Ureter (tissue), 1 donor: ENCODE measurements at places on chromosomes 4 and X.

- no peak for DNase-seq
These were observed 27.3 kb upstream of the TET2 start for GRCh38 chr4:105119356-105119755.

DNA sequence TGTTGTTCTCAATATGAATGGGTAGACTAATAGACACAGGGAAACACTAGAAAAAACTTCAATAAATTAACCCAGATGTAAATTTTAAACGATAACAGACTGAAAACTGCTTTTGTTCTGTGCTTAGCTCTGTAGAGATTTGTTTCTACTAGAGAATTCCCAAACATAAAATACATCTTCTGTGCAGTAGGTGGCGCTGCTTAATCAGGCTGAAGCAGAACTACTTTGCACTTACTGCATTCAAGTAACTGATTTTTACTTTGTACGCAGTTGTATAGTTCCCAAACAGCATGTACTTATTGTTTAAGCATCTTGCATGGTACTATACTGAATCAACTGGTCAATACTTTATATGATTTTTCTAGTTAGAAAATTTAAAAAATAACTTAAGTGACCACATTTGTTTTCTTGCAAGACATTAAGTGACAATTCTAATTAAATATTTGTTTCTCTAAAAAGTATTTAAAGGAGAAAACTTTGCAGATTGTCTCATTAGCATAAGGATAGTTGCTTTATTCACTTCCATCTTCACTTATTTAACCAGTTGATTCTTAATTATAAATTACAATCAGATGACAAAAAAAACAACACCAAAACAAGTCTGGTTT lies 490.6 kb downstream of the IL15 start:
- DNase-seq = peak; percentile 60

DNA sequence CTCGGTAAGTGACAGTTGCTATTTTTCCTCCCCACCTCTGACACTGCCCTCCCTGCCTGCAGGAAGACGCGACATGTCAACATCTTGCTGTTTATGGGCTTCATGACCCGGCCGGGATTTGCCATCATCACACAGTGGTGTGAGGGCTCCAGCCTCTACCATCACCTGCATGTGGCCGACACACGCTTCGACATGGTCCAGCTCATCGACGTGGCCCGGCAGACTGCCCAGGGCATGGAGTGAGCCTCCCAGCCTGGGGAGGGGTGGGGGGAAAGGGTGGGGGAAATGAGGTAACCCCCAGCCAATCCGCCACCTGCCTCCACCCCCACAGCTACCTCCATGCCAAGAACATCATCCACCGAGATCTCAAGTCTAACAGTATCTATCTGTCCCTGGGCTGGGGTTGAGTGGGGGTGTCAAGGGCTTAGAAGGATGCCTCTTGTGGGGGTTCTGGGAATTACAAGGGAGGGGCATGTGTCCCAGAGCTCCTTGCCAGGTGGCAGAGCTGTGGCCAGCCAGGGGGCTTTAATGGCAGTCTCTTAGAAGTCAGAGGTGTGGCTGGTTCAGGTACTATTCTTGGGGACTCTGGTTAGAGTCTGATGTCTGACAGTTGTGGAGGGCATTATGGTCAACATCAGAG lies 7.8 kb downstream of the ARAF start:
- DNase-seq = no peak

GRCh38 chrX:52262195-52262546 lies 77.5 kb downstream of the MAGED4 start:
- no peak for DNase-seq

DNA sequence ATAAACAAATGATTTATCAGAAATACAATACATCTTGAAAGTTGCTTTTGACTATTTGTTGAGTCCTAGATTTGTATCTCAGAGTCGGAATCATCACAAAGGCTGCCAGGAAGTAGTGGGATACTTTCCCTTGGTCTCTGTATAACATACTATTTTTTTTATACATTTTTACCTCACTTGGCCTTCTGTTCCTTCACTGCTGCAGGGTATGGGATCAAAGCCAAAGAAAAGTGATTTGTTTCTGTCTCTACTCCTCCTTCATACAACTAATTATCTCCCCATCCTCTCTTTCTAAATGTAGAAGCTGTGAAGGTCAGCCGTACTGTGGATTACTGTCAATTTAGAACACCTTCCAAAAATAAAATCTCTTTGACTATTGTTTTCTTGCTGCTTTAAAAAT lies 24.9 kb downstream of the PALLD start:
- no peak for DNase-seq

DNA sequence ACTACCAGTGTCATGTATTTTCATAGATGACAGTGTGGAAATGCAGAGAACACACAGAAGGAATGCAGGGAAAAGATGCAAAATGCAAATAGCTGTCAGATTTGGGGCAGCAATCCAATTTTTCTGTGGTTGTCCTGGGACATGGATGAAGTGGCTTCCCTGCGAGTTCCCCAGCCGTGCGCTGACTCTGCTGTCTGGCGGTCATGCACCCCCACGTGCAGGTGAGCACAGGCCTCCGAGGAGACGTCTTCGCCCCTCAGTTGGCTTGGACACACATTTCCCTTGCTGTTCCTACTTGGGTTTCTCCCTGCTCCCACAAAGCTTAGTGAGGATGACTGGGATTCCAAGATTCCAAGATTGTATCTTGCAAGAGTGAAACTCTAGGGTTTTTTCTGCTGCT lies 24.4 kb downstream of the BLOC1S4 start:
- DNase-seq = no peak

GRCh38 chr4:171674781-171675180 lies 138.4 kb upstream of the GALNTL6 start:
- DNase-seq = no peak

DNA sequence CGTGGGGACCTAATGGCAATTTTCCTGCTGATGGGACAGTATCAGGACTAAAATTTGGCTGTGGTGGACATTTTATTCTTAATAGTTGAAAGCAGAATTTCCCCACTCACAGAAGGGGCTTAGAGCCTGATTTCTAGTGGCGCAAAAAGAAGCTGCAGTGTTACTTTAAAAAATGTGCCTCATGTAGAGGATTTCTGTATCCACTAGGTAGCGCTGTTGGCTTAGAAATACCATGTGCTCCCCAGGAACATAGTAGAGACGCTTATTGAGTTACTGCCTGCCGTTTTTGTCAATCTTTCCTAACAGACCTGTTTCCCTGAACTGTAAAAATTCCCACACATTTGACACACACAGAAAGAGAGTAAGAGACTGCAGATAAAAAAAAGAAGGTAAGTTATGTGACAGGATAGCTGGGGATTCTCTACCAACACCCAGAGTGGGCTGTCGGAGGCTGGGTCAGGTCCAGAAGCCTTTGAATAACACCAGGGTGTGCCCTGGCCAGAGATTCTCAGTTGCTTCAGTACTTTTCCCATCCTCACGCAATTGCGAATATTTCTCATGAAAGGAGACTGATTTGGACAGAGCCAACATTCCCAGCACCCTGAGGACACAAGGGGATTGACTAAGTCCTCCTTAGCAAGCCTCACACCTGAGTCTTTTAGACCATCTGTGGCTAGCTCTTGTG lies 88.4 kb downstream of the ZXDA start:
- no peak for DNase-seq

DNA sequence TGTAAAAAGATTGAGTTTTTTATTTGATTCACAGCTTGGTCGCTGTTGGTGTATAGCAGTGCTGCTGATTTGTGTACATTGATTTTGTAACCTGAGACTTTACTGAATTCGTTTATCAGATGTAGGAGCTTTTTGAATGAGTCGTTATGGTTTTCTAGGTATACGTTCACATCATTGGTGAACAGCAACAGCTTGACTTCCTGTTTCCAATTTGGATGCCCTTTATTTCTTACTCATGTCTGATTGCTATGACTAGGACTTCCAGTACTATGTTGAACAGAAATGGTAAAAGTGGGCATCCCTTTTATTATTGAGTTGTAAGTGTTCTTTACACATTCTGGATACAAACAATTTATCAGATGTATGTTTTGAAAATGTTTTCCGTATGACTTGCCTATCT lies 76.0 kb downstream of the ADGRG4 start:
- DNase-seq = no peak

- DNase-seq = peak; percentile 59
These were observed 48.3 kb upstream of the MND1 start for GRCh38 chr4:153296040-153296823.

GRCh38 chr4:111797455-111798163 lies 347.6 kb upstream of the FAM241A start:
- DNase-seq = no peak

DNA sequence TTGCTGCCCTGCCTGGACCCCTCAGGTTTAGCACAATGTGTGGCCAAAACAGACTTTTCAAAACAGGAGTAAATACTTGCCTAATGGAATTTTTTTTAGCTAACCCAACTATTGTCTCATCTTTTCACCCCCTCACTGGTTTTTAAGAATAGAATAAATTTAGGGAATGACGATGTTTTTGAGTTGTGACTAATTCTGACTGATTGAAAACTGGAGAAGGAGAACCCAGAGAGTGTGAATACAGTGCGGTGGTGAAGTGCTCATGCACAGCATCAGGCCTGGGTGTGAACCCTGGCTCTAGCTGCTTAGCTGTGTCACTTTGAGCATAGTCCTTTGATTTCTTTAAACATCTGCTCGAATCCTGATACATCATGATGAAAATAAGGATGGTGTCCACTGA lies 10.5 kb downstream of the ANTXR2 start:
- DNase-seq = no peak

GRCh38 chrX:66110112-66110511 lies 53.9 kb upstream of the HEPH start:
- DNase-seq = no peak

GRCh38 chr4:3365326-3365725 lies 72.5 kb downstream of the RGS12 start:
- peak; percentile 34 for DNase-seq

GRCh38 chrX:9055354-9055753 lies 21.4 kb upstream of the FAM9B start:
- DNase-seq = no peak

DNA sequence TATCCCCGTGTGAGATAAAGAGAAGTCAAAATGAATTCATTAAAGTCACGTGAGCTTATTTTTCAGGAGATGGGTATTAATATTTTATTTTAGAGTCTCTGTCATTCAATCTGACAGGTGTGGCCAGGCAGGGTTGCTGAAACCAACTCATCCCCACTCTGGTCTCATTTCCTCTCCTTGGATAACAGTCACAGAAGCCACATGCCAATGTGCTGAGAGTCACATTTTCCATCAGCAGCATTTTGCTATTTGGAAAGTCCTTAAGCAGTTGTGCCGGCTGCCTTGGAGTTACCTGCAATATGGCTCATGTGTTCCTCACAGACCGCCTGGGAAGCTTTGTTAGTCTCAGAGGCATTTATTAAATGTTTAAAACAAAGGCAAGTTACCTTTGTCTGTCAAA lies 302.3 kb downstream of the DCHS2 start:
- DNase-seq = no peak

DNA sequence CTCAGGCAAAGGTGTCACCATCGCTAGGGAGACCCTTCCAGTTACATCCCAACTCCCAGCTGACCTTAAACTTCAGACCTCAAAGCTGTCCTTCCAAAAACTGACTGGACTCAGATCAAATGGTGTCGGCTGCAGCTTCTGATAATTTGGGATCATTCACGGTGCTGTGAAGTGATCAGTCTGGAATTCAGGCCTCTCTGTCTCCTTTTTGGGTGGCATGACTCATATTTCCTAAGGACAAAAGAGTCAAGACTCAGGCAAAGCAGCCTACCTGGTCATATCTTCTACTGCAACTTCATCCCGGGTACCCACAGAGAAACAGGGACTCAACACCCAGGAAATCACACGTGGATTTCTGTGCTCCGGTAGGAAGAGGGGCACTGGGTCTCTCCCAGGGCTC lies 87.6 kb downstream of the SORCS2 start:
- no peak for DNase-seq

- DNase-seq = no peak
These were observed 8.4 kb downstream of the RPL39 start for GRCh38 chrX:119783026-119783425.

DNA sequence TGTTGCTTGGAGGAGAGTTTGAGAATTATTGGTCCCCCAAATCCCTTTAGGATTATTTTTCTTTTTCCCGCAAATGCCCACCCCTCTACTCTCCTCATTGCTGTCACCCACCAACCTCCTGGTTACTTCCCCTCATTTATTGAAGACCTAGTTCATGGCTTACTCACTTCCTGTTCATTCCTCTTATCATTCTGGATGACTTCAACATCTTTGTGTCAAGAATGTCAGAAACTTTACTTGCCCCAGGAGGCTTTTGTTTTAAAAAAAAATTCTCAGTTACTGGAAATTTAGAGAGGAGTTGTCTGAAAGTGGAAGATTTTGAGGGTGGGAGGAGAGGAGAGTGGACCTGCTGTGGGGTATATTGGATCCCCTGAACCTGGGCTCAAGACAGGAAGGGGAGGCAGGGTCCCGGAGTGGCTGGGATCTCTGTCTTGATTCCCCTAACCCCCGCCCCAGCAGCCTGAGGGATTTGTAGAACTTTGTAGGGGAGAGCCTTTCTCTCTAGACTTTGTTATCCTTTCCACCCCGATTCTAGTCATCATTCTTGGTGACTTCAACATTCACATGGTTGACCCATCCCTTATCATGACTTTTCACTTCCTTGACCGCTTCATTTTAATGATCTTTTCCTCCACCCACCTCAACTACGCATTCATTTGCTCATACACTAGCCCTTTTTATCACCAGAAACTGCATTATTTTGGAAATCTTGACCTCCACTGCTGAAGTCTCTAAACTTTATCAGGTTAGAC lies 69.9 kb upstream of the ESX1 start:
- DNase-seq = no peak

GRCh38 chr4:124872659-124873058 lies 160.1 kb upstream of the ANKRD50 start:
- DNase-seq = no peak

DNA sequence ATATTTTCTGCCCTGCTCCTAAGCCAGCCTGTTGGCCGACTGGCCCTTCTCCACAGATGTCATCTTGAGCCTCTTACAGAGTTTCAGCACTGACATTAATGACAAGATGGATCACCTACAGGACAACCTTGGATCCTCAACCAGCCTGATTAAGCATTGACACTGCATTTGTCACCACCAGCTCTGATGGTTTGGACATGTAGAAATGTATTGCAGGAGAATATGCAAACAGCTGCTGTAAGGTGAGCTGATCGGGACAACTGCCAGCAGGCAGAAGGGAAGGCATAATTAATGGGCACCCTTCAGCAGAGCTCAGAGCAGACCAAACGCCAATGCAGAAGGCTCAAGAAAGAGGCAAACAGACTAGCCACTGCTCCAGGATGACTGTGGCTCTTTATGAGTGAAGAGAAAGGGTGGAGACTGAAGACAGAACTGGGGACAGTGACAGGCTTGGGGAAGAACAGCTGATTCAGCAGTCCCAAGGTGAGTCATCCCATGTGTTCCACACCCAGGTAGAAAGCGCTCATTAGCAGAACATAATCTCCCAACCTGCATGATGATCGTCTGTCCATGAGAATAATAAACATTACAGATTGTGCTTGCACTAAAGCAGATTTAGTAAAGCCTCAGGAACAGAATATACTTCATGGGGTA lies 6.7 kb downstream of the CORIN start:
- DNase-seq = no peak

GRCh38 chr4:189804894-189805293 lies 135.8 kb upstream of the FRG1 start:
- no peak for DNase-seq
